T-helper 2 cell (primary cell): ENCODE measurements at places on chromosomes 7 and 10.

- DNase-seq = no peak
Measured at GRCh38 chr7:13115855-13116254, 428.4 kb downstream of the ARL4A start.

- DNase-seq = no peak
Measured at GRCh38 chr7:92255308-92255707, 9.5 kb downstream of the ANKIB1 start.

DNA sequence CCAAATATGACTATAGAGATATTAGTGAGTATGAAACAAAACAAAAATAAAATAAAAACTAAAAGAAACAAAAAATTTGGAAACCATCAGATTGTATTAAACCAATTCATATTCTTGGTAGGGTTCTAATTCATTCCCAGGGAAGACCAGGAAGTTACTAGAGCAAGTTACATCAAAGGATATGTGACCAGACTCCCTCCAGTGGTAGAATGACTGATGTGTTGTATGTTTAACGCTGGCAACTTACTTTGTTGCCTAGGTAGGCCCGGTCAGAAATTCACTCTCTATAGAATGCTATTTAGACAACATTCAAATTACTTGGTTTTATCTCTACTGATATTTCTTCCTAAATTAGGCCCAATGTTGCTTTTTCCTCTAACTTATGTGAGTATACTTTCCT is 5.2 kb downstream of the PHYHIPL start:
- no peak for DNase-seq

GRCh38 chr10:14573666-14574261 is 200.9 kb downstream of the FAM107B start:
- DNase-seq = no peak

DNA sequence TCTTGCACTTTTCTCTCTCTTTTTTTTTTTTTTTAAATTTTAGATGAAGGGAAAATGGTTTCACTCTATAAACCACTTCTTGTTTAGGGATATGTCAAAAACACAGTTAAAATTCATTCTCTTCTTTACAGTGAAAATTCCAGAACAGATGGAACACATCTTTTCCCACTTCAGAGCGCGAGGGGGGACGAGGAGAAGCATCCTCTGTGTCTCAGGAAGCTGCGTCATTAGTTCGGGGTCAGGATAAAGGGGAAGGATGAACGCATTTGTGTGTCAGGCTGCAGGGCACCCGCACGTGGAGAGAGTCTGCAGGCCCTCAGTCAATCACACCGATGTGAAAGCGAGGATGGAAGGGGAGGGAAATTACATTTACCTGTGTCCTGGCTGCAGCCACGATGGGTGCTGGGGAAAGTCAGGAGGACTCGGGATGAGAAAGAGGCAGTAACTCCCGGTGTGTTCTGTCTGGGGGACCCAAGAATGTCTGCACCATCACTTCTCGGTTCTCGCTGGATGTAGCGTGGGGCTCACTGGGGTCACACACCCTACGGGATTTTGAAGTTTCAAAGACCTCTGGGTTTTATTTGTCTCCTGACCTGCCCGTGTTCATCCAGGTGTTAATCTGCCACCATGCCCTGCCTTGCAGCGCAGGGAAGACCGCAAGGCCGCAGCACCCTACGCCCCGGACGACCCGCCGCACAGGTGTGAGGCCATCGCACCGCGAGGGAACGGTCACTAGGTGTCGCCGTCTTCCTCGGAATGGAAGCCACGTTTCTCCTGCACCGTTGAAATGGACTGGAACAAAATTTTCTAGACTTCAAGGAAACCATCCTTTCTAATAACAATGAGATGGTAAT is 66.7 kb upstream of the PITRM1 start:
- peak; percentile 70 for DNase-seq

- DNase-seq = no peak
Measured at GRCh38 chr10:10901906-10902305, 115.8 kb upstream of the CELF2 start.
